T-helper 9 cell (primary cell): ENCODE measurements at places on chromosomes 16 and 17.

DNA sequence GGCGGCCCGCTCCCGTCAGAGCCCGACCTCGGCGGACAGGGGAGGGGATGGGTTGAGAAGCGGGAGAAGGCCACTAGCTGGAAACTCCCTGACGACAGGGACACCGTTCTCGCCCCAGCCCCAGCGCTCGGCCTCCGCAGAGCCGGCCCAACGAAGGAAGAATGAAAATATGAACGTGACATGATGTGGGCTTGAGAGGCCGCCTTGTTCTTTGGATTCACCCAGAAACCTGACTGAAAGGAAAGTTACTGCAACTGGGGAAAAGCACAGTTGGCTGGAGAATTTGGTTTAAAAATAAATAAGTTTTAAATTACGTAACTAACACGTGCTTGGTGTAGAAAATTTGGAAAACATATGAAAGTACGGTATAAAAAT lies 21.1 kb downstream of the NPTX1 start:
- peak; percentile 27 for DNase-seq

GRCh38 chr16:85675251-85675874 lies 13.4 kb downstream of the GINS2 start:
- no peak for DNase-seq

- no peak for DNase-seq
Measured at GRCh38 chr16:89437991-89438390, 52.4 kb downstream of the ANKRD11 start.

GRCh38 chr17:73998653-73999645 lies 204.5 kb upstream of the RPL38 start:
- DNase-seq, result peak; percentile 49

DNA sequence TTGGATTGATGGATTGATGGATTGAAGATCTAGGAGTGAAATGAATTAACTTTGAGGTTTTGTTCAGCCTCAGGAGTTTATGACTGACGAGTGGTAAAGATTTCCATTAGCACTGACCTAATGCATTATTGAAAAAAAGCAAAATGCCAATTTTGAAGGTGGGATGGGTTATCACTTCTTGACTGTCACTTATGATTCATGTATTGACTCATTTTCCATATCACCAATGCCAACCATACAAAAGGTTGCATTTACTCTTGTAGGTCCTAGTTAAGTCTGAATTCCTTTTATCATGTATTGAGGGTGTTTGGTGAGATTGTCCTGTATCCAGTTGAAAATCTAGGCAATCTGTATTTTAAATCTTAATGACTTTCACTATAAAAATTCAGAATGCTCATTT lies 57.6 kb downstream of the KNOP1 start:
- no peak for DNase-seq

DNA sequence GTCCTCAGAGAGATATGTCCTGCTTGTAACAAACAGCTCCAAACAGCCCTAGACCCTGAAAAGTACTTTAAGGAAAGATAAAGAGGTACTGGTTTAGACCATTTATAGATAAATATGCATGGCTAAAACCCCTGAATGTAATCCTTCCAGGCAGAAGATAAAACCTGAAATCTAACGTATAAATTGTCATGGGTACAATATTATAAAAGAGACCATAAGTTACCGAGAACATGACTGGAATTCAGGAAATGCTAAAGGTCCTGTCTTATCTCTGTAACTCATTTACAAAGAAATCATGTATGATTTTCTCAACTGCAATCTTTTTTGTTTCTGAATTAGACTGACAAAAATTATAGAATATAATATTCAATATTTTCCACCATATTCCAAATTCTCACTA lies 9.2 kb upstream of the KANSL1 start:
- DNase-seq, result no peak

- no peak for DNase-seq
Measured at GRCh38 chr17:32946375-32947135, 18.6 kb downstream of the TMEM98 start.

DNA sequence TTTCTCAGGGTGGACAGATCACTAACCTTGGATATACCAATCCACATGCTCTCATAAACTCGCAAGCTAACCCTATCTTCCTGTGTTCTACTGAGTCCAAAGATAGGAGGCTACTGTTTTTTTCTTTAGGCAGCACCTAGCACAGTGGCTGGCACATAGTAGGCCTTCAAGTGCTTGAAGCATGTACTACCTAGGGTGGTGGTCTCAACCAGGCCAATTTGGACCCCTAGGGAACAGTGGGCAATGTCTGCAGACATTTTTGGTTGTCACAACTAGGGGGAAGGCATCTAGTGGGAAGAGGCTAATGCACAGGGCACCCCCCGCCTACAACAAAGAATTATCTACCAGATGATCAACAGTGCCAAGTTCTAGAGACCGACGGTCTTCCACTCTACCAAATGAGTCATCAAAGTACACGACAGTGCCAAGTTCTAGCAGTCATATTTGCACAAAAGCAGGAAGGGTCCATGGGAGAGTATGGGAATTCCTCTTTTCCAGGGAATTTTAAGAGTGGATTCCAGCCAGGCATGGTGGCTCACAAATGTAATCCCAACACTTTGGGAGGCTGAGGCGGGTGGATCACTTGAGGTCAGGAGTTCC lies 390.3 kb downstream of the SLC39A11 start:
- DNase-seq, result no peak

GRCh38 chr17:19338031-19338990 lies 24.2 kb downstream of the B9D1 start:
- peak; percentile 48 for DNase-seq

- DNase-seq, result no peak
Measured at GRCh38 chr17:62307196-62307595, 73.2 kb upstream of the EFCAB3 start.

- no peak for DNase-seq
Measured at GRCh38 chr17:45851464-45851863, 6.8 kb downstream of the SPPL2C start.

GRCh38 chr16:85090181-85090580 lies 22.1 kb downstream of the CIBAR2 start:
- DNase-seq, result no peak

- no peak for DNase-seq
Measured at GRCh38 chr17:78232859-78233173, 1.4 kb downstream of the TMEM235 start.

DNA sequence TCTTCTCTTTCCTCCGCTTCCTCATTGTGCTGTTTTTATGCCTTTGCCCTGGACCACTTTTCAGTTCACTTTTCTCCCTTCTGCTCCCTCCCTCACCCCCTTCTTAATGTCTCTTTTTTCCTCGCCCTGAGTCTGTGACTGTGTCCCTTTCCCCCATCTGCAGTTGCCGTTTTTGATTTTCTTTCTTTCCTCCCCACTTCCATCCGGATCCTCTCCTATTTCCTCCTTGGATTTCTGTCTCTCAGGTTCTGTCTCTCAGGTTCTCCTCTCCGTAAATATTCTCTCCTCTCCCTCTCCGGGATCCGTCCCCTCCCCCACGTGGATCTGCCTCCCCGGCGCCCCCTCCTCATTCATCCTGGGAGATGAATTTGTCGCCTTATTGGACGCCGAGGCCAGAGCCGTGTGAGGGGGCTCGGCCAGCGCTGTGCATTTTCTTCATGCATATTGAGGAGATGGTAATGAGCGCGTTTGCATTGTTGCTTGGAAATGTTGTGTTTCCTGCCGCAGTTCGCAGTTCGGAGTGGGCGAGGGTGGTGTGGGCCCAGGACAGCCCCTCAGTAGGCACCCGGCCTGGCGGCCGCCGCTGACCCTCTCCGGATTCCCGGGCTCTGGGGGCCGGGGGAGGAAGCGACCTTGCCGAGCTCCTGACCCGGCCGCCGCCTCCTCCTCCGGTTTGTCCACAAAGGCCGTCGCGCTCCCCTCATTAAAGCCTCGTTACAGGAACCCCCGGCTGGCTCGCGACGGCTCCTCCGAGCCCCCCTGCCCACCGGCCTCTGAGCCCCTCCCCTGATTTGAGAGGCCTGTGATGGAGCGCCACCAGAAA lies 4.5 kb upstream of the IRX3 start:
- no peak for DNase-seq

DNA sequence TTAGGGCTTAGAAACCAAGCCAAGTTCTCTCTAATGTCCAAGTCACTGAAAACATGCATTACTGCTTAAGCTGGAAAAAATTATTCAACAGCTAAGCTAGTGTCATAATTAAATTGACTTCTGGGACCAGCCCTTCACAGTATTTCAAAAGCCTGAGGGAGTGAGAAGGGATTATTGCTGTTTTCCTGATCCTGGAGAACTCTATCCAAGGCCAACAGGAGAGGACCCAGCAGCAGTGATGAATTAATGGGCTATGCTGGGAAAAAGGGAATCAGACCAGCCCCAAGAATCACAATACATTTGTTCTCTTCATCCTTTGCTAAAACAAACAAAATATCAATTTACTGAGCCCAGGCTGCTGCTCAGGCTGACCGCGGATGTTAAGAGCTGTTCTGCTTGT lies 34.5 kb upstream of the CLEC3A start:
- DNase-seq, result no peak

- no peak for DNase-seq
Measured at GRCh38 chr16:51621610-51622009, 470.5 kb upstream of the SALL1 start.

DNA sequence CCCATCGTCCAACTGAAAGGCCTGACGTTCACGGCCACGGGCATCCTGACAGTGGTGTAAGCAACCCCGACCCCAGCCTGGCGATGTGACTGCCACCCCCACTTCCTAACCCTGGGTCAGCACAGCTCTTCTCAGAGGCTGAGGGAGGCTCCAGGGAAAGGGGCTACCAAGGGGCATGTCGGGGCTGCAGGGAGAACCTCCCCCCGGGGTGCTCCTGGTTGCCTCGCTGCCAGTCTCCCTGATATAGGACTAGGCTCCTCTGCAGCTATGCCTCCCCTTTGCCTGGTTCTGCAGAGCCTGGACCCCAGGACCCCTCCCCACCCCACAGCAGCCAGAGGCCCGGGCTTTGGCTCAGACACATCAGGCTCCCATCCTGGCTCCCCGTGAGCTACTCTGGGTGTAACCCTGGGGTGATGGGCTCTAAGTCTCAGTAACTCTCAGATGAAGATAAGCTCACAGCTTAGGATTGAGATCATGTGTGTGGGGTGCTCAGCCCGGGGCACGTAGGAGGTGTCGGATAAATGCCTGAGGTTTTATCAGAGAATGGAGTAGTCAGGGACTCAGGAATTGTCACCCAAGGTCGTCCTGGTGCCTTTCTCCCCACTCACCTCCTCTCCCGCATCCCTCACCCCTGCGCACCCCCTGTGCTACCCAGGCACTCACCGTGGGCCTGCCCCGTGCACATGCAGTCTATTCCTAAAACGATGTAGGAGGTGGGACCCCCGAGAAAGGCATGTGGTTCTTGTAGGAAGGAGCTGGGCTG lies 10.6 kb downstream of the ITGAD start:
- DNase-seq, result no peak

DNA sequence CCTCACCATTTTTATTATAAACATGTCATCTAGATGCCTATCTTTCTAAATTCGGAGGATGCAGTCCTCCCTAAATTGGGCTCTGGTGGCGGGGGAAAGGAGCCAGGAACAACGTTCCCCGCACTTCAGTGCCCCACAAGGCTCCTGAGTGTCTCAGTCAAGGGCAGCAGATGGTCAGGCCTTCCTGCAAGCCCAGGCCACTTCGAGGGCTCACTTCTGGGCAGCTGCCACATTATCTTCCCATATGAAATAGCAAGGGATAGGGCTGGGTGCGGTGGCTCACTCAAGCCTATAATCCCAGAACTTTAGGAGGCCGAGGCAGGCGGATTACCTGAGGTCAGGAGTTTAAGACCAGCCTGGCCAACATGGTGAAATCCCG lies 32.3 kb downstream of the FBXO31 start:
- DNase-seq, result no peak

GRCh38 chr17:4946312-4946976 lies 1.9 kb downstream of the PFN1 start:
- DNase-seq, result no peak

DNA sequence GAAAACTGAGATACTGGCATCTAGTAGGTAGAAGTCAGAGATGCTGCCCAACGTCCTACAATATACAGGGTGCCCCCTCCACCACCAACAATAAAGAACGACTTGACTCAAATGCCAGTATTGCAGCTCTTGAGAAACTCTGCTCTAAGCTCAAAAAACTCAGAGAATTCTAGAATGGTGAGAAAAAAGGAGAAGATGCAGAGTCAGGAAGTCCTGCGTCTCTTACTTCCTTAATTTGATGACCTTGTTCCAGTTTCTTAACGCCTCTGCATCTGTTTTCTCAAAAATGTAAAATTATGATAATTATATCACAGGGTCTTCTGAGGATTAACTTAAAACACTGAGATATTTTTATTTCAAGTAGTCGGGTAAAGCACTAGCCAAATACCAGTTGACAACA lies 1.7 kb upstream of the HSBP1 start:
- DNase-seq, result no peak

- DNase-seq, result peak; percentile 2
Measured at GRCh38 chr17:9291912-9292560, 270.7 kb downstream of the NTN1 start.

GRCh38 chr17:7023576-7024401 lies 939 bp downstream of the BCL6B start:
- peak; percentile 97 for DNase-seq

- DNase-seq, result no peak
Measured at GRCh38 chr17:38594152-38594551, 11.6 kb downstream of the SRCIN1 start.

GRCh38 chr16:56267888-56268287 lies 76.6 kb downstream of the GNAO1 start:
- DNase-seq, result no peak

DNA sequence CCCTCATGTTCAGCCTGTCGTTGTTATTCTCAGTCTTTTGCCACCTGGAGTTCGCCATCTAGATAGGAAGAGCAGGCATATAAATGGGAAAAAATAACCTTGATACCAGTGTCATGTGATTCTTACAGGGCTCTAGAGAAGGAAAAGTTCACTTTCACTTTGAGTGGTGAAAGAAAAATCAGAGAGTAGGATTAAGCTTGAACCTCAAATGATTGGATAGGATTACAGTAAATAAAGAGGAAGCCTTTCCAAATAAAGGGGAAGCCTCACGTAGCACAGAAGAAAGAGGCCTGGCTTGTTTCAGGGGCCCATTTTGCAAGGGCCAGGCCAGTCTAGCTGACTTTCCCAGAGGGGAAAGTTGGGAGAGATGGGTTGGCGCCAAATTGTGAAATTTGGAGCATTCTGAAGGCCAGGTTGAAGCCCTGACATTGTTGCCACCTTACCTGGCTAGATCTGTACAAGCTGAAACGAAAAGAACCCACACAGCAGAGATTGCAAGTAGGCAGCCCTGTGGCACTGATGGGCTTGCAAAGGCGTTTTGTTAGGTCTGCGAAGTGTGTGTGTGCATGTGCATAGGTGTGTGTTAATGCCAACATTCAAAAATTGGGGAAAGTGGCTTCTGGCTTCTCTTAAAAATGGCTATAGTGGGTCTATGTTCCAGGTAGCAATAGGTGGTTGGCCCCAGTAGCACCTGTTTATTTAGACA lies 38.8 kb downstream of the TMC6 start:
- no peak for DNase-seq

DNA sequence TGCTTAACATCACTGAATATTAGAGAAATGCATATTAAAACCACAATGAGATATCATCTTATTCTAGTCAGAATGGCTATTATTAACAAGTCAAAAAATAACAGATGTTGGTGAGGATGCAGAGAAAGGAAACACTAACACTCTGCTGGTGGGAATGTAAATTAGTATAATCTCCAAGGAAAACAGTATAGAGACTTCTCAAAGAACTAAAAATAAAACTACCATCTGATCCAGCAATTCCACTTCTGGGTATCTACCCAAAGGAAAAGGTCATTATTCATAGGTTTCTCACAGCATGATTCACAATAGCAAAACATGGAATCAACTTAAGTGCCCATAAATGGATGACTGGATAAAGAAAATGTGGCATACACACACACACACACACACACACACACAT lies 166.4 kb downstream of the CEP112 start:
- DNase-seq, result no peak
